Upper lobe of right lung (tissue), 1 donor: ENCODE measurements at places on chromosomes 6 and 20. TPM values are rescaled to one million over a fixed set of nuclear protein-coding genes. Genes with fewer than 3 reads are reported as not detected.

Gene DNAAF9
- total RNA-seq = 24.8 TPM

Gene OVOL2
- 6.7 TPM for total RNA-seq

Gene TMEM200A
- 5.9 TPM for total RNA-seq

Gene BICRAL
- total RNA-seq = 21.0 TPM

Gene DYNLT2
- total RNA-seq = 1.2 TPM

Gene SLC2A10
- total RNA-seq = 17.7 TPM
